Activated gamma-delta T cell treated with Interleukin-2 at 50 U/mL for 16 hours (primary cell): ENCODE measurements at places on chromosomes 16 and 17.

- no peak for DNase-seq
Measured at GRCh38 chr16:9625122-9625521, 533.7 kb downstream of the HAPSTR1 start.

GRCh38 chr17:73313526-73314127 is 1.8 kb upstream of the CDC42EP4 start:
- DNase-seq = no peak

DNA sequence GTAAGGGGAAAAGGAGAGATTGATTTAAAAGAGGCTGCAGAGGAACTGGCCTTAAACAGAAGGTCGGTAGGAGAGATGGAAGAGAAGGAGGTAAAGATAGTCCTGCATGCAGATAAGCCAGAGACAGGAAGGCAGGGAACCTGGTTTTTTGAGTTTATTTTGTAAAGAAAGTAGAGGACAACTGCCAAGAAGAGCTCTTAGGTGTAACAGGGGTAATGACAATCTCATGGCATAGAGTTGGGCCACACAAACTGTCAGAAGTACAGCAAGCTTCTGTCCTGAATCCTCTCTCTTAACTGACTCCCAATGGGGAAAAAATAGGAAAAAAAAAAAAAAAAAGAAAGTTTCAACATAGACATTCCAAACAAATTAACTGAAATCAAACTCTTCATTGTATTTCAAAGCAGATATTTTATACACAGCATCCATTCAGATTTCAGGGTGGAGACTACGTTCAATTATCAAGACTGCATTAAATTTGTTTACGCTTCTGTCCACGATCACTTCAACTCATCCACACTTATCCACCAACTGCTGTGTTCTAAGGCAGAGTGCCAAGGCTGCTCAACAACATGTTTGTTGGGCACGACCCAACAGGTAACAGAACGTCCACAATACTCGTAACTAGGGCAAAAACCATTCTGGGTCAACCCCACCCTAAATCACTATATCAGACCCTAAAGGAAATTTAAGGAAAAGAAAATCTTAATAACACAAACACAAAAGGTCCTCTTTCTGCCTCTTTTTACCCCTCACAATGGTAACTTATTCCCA is 34.9 kb downstream of the USP31 start:
- DNase-seq = no peak

DNA sequence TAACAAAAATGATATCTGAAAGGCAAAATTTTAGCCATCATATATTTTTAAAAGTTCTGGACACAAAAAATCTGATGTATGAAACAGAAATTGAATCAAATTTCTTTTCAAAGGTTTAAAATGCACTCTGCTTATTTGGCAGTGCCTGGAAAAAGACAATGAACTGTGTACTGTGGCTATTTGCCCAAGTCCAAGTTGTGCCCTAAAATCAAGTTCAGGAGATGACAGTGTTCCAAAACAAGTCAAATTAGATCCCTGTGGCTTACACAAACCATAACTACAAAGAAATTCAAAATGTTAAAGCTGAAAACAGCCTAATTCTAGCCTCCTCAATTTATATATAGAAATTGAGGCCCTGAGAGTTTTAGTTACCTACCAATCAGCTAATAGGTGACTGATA is 25.6 kb downstream of the CMC2 start:
- no peak for DNase-seq
